ENCODE measurements at places on chromosomes 4 and X. TPM values are rescaled to one million over a fixed set of nuclear protein-coding genes. Genes with fewer than 3 reads are reported as not detected.

GRCh38 chr4:112898357-112899141, 150.9 kb upstream of the ANK2 start:
- no peak for DNase-seq

DNA sequence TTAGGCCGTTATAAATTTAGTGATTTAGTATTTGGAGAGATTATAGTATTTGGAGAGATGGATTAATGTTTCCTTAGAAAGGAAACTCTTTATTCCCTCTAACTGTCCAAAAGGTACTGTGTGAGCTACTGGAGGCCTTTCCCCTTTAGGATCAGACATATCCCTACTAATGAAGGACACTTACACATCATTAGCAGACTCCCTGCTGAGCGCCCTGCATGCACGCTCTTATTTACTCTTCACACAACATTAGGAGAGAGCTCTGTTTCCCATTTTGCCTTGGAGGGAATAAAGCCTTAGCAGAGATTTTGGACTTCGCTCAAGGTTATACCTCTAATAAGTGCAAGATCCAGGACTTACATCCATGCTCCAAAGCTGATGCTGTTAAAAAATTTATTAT, 17.8 kb upstream of the STOX2 start:
- no peak for DNase-seq

ACSL1 gene
- 4.8 TPM for total RNA-seq

- no peak for DNase-seq
These were observed 93.7 kb upstream of the AP1S2 start for GRCh38 chrX:15948318-15948660.

MAGEC3 gene
- total RNA-seq: not detected

GRCh38 chrX:70437011-70437410, 7.6 kb upstream of the DLG3 start:
- no peak for DNase-seq

DNA sequence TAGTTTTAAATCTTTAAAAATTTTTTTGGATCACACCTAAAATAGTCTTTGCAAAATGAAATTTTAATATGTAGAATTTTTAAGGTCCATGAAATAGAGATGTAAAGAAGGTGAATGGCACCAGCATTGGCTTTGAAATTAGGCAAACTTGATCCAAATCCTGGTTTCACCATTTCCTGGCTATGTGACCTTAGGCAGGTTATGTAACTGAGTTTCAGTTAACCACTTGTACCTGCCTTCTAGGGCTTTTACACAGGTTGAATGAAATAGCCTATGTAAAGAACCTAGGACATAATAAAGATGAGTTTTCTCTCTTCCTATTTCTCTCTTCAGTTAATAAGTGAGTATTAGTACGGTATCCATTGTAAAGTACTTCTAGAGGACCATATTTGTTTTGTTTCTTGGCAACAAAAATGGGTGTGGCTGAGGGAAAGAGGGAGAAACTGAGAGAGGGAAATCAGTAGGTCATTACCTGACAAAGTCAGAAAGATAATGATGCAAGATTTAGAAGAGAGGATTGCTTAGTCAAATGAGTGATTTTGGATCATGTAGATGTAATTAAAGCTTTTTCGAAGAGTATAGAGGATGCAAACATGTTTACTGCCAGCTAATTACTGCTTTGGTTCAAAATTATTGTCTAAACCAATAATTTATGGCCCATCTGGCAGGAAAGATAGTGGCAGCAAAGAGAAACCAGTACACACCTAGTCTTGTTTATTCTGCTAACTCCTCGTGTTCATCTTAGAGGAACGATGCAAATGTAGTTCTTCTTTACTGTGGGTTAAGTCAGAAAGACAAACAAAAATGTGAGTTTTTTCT, 81.9 kb downstream of the PDLIM5 start:
- DNase-seq: no peak

DNA sequence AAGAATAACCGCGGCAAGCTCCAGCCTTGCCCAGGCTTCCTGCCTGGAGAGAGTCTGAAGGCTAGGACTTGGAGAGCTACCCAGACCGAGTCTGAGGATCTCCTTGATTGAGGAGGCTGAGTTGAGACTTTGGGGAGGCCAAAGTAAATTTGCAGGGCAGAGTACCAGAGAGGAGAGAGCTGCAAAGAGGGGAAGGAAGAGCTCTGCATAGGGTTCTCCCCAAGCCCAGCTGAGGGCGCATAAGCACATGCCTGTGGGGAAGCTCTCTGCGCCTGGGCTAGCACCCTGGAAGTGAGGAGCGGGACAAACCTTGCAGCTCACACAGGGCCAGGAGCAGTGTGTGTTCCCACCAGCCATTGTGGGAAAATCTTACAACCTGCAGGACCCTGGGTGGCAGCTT, 56.1 kb downstream of the FAM193A start:
- DNase-seq: no peak

AWAT2 gene
- total RNA-seq: not detected

PDCL2 gene
- total RNA-seq: not detected

DNA sequence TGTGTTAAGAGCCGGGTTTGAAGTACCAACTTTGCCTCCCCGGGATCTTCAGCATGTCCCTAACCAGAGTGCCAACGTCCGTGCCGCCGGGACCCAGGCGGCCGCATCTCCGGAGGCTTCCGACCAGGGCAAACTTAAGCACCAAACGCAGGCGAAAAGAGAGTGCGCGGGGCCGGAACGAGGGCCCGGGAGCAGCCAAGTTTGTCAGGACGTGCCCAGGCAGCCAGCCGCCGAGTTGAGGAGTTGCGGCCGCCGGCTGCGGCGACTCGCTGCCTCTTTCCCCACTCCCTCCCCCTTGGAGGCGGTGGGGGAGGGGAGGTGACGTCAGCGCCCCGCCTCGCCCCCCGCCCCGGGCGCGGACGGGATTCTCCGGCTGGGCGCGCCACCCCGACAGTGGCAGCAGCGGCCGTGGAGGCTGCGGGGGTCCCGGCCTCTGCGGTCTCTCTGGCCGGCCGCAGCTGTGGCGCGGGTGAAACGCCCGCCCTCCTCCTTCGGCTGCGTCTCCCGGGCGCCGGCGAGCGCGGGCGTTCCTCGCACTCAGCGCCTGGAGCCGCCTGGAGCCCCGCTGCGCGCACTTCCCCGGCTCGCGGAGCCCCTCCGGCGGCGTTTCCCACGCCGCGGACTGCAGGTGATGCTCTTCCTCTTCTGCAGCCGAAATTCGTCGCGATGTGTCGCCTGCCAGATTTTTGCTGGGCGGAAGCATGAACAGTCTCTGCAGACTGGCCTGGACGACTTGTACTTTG, 2.9 kb upstream of the FAT1 start:
- DNase-seq: peak; percentile 80

- DNase-seq: no peak
These were observed 125.3 kb downstream of the CCNG2 start for GRCh38 chr4:77282305-77282704.

GRCh38 chr4:137519406-137519805, 12.9 kb downstream of the PCDH18 start:
- no peak for DNase-seq

- DNase-seq: no peak
These were observed 226.2 kb upstream of the TENM3 start for GRCh38 chr4:182017038-182017437.

TEX13D gene
- 0.47 TPM for total RNA-seq

- no peak for DNase-seq
These were observed 50.7 kb downstream of the SCD5 start for GRCh38 chr4:82747686-82748575.

GRCh38 chrX:22323541-22323940, 50.8 kb downstream of the CBLL2 start:
- DNase-seq: no peak

AMTN gene
- not detected for total RNA-seq

RAB41 gene
- total RNA-seq: not detected

GRCh38 chrX:13547671-13548070, 21.7 kb upstream of the EGFL6 start:
- DNase-seq: no peak

DNA sequence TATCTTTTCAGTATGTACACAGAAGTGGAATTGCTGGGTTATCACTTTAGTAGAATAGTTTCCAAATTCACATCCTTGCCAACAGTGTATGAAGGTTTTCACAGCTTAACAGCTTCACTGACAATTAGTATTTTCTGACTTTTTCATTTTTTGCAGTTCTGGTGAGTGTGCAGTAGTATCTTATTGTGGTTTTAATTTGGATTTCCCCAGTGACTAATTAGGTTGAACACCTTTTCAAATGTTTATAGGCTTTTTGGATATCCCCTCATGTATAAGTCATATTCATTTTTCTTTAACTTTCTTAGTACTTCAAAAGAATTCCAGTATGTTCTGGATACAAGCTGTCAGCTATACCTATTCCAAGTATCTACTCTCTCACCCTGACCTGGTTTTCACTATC, 37.1 kb downstream of the BRCC3 start:
- DNase-seq: no peak

DNA sequence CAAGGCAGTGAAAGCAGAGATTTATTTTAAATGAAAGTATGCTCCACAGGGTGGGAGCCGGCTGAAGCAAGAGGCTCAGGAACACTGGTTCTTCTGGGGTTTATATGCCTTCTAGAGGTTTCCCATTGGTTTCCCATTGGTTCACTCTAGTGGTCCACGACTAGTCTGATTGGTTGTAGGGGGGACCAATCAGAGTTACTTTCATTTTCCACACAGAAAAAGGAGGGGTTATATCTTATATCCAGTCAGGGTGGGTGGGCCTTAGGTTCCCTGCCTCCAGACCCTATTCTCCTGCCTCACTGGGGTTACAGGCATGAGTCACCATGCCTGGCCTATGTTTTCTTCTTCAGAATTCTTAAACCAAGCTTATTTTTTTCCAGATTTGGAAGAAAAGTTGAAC, 101.6 kb downstream of the KLHL8 start:
- DNase-seq: peak; percentile 51

- no peak for DNase-seq
These were observed 148.7 kb downstream of the ENOX2 start for GRCh38 chrX:130754353-130754752.

- no peak for DNase-seq
These were observed 170.5 kb downstream of the CDS1 start for GRCh38 chr4:84753321-84753972.

DNA sequence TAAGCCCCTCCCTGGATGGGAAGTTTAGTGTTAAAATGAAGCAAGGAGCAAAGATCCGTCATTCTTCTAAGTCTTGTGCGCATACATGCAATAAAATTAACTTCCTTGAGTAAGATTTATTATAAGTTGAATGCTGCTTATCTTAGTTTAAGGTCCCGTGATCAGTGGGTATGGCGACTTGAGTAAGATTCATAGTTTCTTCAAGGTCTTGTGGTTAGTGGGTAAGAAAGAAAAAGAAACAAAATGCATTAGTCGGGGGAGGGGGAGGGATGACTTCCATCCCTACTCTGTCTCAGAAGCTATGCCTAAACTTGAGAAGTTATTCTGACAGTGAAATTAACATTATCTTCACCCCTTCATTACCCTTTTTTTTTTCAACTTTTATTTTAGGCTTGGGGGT, 127.3 kb upstream of the MAGEB16 start:
- DNase-seq: no peak

GRCh38 chr4:150152766-150153165, 74.5 kb downstream of the DCLK2 start:
- DNase-seq: peak; percentile 28

DNA sequence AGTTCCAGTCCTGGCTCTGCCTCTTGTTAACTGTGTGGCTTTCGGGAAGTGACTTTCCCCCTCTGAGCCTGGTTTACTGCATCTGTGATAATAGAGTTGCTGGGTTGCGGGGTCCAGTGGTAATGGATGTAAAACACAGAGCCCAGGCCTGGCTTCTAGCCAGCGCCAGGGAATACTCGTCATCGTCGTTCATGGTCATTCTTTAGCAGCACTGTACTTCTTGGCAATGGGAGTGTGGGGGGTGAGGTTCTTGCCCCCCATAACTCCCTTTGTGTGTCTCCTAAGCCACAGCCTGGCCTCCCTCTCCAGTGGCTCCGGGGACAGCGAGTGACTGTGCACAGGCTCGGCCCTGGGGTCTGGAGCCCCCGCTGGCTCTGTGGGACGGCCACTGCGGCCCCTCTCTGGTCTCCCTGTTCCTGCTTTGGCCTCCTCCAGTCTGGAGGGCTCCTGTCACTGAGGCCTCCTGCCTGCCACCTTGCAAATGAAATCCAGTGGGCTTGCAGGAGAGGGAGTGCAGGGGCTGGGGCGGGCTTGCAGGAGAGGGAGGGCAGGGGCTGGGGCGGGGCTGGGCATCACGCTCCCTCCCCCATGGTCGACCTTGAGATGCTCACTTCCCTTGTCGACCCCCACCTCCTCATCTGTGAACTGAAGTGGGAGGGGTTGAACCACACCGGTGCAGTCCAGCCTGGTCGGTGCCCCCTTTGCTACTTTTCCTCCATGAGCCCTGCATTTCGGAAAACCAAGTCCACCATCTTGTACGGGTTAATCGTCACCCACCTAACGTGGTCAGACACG, 13.2 kb downstream of the PSAPL1 start:
- no peak for DNase-seq

GRCh38 chrX:49995107-49995731, 72.8 kb downstream of the CLCN5 start:
- DNase-seq: peak; percentile 47

DNA sequence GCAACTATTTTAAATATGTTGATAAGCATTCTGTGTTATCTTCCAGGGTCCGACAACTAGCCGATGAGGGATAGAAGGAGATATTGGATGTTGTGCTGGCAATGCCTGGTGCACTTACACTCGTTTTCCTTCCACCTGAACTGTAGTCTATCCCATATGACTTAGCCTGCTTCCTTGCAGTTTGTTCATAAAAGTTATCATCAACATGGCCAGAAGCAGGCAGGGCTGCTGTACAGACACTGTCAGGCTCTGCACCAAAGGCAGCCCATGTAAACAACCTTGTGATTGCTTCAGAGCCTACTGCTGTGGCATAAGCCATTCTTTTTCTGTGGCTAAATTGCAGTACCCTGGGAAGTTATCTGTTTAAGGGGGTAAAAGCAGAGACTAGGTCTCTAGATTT, 1.6 kb downstream of the MAPK10 start:
- DNase-seq: no peak

CRLF2 gene
- not detected for total RNA-seq

NEUROG2 gene
- total RNA-seq: not detected

GRCh38 chr4:111404673-111405072, 740.6 kb upstream of the FAM241A start:
- no peak for DNase-seq

DNA sequence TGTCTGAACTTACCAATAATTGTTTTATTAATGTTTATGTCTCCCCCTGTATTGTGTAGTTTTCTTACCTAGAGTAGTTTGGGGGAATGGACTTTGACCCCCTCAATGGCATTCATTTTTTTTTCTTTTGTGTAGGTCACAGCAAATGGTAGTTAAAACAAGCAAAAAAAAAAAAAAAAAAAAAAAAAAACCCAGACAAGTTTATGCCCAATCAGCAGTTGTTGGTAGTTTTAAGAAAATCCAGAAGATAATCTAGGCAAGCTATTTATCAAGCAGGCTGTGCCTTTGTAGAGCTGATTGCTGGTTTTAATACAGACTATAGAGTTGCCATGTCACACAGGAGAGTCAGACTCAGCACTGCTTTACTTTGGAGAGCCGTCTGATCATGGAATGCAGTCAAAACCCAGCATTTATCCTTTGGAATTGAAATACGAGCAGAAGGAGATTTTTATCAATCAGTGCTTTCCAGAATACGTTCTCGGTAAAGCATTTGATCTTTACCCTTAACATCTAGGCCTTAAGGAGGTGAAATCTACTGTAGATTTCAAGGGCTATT, 16.6 kb downstream of the DCUN1D4 start:
- no peak for DNase-seq

ZNF718 gene
- total RNA-seq: 9.5 TPM

SNCA gene
- total RNA-seq: 2.6 TPM

TLR3 gene
- 1.8 TPM for total RNA-seq

- DNase-seq: peak; percentile 12
These were observed 46.1 kb downstream of the GRK4 start for GRCh38 chr4:3009422-3009821.
